ENCODE measurements at places on chromosomes 2 and 18. TPM values are rescaled to one million over a fixed set of nuclear protein-coding genes. Genes with fewer than 3 reads are reported as not detected.

Gene GALNT13
- total RNA-seq: not detected

Gene PLA2R1
- total RNA-seq: not detected

Gene LIPT1
- total RNA-seq: 4.3 TPM

Gene SCN2A
- not detected for total RNA-seq

Gene DTNA
- total RNA-seq: not detected

Data from activated CD8-positive, alpha-beta memory T cell treated with anti-CD3 and anti-CD28 coated beads for 36 hours (primary cell).